T-helper 2 cell treated with Interferon-gamma antibody and Interleukin-4, amounts not matched to agents 5 μg/mL and 100 μg/mL, for 36 hours (primary cell): ENCODE measurements at places on chromosomes 1 and 21.
A peak's percentile ranks its signal among the peaks of the same experiment; 100 is the strongest.

DNA sequence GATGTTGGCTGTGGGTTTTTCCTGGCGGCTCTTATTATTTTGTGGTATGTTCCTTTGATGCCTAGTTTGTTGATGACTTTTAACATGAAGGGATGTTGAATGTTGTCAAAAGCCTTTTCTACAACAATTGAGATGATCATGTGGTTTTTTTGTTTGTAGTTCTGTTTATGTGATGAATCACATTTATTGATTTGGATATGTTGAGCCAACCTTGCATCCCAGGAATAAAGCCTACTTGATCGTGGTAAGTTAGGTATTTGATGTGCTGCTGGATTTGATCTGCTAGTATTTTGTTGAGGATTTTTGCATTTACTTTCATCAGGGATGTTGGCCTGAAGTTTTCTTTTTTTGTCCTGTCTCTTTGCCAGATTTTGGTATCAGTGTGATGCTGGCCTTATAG, 28.5 kb downstream of the CD55 start:
- DNase-seq = no peak

GRCh38 chr1:224447251-224447650, 12.7 kb upstream of the WDR26 start:
- no peak for DNase-seq

- peak; percentile 97 for DNase-seq
Observed at GRCh38 chr1:32291708-32292538, at the start of gene HDAC1. Gene HDAC1 (plus strand): TSS chr1:32292083. CDS start chr1:32292170, 87 bp downstream.

DNA sequence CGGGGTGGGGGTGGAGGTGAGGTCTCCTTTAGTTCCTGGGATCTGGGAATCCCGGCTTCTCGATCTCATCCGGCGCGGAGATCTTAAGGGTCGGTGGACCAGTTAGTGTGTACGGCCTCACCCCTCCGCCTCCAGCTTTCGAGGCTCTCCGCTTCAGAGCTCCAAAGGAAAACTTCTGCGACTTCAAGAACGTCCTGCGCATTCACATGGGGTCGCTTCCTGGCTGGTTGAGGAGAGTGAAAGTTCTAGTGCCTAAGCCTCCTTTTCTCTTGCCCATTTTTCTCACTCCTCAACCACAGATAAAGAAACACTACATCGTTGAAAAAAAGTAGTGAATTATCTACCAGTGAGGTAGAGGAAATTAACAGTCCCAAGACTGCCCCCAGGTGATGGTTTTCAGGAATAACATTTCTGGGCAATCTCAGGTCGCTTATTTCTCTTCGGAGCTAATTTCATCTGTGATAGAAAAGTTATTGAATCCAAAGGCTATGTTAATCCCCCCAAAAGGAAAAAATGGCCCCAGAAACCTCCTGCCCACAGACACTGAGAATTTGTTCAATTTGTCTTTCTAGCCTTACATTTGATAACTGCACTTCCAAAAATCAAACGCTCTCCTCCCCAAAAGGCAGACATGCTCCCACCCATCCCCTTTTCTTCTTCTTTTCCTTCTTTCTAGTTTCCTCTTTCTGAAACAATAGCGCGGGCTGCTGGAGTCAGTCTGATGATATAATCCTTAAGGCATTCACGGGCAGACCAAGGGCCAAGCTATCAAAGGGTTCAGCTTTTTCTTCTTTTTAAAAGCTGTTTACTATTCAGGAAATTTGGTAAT, 20.6 kb upstream of the TBX15 start:
- no peak for DNase-seq

GRCh38 chr1:26787381-26787705, 407 bp upstream of the PIGV start:
- DNase-seq = peak; percentile 81

DNA sequence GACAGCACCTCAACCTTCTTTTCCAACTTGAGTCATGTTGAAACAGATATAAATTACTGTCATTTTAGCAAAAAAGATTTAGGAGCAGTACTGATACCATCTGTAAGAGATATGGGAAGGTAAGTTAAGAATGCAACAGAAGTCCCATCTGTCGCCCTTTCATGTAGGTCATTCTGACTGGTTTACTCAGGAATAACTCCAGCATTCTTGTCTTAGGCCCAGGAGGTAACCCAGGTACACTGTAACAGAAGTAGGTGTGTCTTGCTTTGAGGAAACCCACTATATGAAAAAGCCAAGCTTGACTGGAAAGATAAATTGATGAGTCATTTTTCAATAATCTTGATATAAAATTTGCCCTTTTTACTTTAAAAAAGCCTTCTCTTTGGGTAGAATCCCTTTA, 35.4 kb downstream of the PGM1 start:
- DNase-seq = no peak

DNA sequence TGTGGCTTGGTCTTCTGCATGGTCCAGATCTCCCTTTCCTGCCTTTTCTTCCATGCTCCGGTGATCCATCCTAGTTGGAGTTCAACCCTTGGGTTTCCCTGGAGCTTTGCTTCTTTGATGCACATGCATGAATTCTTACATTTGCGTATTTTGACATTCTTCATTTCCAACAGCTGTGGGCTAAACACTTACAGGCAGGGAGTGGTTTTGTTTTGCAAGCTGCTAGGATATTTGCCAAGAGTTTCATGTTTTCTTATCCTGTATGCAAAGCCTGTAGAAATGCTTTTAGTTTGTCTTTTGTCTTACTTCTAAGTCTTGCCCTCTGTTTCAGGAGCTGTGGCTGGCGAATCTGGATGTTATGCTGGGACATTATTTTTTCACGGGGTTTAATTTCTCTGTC, 90.3 kb upstream of the PAXBP1 start:
- no peak for DNase-seq

DNA sequence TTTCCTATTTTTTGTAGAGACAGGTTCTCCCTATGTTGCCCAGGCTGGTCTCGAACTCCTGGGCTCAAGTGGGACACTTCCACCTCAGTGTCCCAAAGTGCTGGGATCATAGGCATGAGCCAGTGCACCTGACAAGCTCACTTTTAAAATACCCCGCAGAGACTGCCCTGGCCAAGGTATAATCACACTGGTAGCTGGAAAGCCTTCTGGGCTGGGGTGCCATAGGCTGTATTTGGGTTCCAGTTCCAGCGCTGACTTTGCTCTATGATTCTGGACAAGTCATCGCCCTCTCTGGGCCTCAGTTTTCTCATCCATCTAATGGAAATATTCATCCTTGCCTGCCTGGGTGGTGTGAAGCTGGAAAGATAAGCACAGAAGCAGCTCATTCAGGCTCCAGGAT, 10.4 kb downstream of the LDLRAD1 start:
- DNase-seq = no peak

DNA sequence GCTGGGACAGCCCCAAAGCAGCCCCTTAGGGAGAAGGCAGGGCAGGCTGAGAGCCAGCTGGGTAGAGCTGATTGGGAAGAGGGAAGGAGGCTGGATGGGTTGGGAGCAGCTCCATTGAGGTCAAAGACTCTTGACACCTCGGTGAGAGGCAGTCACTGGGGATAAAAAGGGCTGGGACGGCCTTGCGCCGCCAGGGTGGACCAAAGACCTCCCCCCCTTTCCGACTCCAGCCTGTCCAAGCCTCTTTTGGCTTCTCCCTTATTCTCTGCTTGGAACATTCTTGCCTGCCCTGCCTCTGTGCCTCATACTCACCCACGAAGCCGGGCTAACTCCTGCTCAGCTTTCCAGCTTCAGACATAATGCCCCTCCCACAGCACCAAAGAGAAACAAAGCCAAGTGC, 51.1 kb downstream of the LRRC38 start:
- no peak for DNase-seq

DNA sequence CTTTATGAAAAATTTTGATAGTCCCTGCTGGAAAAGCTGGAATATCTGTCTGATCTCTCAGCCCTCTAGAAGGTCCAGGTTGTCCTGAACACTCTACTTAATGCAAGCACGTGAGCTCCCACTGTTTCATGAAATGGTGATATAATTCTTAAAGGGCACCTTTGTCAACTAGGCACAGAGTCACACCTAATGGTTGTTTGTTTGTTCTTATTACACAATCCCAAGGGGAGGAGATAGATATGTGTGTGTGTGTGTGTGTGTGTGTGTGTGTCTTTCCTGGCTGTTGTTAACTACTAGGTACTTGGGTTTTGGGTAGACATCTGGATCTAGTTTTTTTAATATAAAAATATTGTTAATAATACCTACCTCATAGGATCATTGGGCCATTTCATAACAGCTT, 63.9 kb downstream of the GRIK1 start:
- DNase-seq = no peak

DNA sequence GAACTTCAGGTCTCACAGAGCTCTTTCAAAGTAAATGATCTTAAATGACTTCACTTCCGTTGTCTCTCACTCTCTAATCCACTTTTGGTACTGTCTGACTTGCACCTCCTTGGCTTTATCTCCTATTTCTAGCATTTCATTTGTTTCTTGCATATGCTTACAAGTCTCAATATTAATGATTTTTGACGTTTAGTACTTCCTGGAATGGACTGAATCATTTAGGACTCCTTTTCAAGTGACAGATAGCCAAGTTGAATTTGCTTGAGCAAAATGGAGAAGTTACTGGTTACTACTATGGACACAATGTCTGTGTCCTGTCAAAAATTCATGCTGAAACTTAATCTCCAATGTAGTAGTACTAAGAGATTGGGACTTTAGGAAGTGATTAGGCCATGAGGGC, 7.0 kb upstream of the SGIP1 start:
- DNase-seq = no peak

DNA sequence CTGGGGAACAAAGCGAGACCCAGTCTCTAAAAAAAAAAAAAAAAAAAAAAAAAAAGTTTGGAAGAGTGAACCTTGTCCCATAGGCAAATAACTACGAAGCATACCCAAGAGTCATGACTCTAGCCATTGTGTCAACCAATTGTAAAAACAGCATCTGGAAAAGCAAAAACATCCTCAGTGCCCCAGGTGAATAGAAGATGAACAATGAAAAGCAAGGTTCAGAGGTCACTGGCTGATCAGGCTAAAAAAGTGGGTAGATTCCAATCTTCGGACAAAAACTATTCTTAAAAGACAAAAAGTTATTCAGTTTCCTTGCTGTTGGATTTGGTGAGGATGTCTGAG, 11.1 kb upstream of the IRF2BP2 start:
- DNase-seq = no peak

GRCh38 chr1:158809862-158810261, 21.3 kb upstream of the MNDA start:
- DNase-seq = no peak

DNA sequence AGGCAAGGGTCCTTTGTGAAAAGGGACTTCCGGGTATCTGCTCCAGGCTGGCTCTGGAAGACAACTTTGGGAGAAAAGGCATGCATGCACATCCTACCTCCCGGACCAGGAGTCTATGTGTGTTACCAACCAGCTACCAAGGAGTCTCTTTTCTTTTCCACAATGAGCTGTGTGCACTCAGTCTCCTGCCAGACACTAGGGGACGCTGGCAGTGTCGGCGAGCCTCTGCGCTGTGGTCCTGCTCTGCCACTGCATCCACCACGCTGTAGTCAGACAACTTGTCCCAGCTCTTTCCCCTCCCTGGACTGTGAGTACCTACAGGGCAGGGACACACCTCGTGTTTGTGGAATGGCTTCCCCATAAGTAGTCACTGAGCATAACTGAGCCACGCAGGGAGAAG, 5.1 kb upstream of the SSR2 start:
- DNase-seq = peak; percentile 19

- DNase-seq = no peak
Observed at GRCh38 chr1:161266202-161266601, 7.7 kb downstream of the PCP4L1 start.

GRCh38 chr1:70916034-70916427, 131.6 kb downstream of the PTGER3 start:
- DNase-seq = no peak

GRCh38 chr1:84133479-84133878, 10.6 kb upstream of the PRKACB start:
- DNase-seq = no peak

GRCh38 chr1:65276197-65276939, 33.0 kb upstream of the DNAJC6 start:
- no peak for DNase-seq

GRCh38 chr1:208369658-208370057, 125.5 kb upstream of the PLXNA2 start:
- no peak for DNase-seq

DNA sequence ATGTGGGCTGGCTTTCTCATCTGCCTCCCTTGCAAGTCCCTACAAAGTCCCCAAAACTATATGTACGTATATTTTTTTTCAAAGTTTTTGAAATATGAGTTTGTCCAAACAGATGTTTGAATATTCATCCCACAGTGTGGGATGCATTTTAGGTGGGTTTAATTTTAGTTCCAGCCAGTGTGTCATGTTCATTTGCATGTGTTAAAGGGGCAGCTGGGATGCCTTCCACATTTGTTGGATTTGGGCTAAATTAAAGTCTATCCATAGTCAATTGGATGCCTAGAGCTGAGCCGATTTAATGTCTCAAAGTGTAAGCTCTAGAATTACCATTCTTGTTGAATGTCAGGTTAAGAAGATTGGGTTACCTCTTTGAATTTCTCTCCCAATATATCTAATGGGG, 139.2 kb downstream of the GALNT2 start:
- no peak for DNase-seq

GRCh38 chr1:40391688-40392145, 18.2 kb downstream of the SMAP2 start:
- no peak for DNase-seq

DNA sequence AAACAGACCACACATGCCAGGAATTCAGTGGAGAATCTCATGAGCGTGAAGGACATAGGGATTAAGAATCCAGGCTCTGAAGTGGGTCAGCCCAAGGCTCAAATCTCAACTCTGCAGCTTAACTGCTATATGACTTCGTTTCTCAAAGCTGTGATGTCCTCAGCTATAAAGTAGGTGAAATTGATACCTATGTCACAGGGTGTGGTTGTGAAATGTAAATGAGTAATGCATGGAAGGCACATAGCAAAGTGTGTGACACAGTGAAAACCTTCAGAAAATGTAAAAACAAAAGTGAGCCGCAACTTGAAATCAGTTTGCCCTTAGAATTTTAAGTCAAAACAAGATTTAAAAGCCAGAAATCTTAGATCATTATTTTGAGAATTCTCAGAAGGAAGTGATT, 145.7 kb upstream of the PRMT6 start:
- DNase-seq = no peak

DNA sequence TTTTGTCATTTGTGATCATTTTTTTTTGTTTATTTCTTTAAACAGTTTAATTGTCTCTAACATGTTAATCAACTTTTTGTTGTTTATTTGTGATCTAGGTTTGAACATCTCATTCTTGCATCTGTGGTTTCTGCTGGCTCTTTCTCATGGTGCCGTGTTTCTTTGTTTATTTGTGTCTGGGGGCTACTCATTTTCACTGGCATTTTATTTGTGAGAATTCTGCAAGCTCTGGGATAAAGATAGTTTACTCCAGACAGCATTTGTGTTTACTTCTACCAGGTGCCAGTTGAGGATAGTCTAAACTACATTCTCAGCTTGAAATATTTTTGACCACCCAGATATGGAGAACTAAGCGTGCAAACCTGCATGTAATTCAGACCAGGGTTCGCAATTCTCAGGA, 508.6 kb downstream of the KIF26B start:
- DNase-seq = no peak
